Coronary artery (tissue), 2 donors: ENCODE measurements at places on chromosomes 7 and 10.

GRCh38 chr10:103069453-103070331 lies 123.4 kb downstream of the NT5C2 start:
- no peak for DNase-seq

- DNase-seq: no peak
Measured at GRCh38 chr10:131898713-131899112, 2.1 kb upstream of the PPP2R2D start.

DNA sequence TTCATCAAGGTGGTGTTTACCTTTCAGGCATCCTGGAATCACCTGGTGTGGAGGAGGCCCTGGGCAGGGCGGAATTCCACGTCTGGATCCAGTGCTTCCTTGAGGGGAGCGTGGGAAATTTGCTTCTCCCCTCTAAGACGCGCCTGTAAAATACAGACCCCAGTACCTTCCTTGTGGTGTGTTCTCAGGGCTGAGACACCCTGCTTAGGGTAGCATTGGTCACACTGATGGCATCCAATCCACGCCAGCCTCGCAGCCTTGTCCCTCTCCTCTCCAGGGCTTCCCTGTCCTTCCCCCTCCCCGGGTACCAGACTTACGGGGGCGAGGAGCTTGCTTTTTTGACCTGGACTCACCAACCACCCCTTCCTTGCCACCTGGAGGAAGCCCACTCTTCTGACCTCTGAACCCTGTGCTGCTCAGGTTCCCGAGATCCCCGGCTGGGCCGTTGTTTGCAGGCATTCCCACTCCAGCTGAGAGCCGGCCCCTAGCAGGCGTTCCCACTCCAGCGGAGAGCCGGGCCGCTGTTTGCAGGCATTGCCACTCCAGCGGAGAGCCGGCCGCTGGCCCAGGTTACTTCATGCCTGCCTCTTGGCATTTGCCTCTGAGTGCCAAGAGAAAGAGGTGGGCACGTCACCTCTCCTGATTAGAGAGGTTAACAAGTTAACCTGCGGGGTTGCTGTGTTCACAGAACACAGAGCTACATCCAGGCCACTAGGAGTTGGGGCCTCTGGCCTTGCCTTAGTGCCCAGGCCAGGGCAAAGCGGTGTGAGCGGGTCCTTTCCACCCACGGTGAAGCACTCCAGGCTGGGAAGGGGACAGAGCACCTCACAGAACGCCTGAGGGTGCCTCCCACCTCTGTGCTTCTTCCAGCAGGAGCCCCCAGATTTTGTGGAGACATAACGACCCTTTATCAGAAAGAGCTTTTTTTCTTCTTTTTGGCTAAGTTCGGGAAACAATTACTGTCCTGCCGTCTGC lies 254.0 kb upstream of the PPP2R2D start:
- DNase-seq: peak; percentile 67

- DNase-seq: no peak
Measured at GRCh38 chr10:119515511-119516045, 26.9 kb downstream of the RGS10 start.

- no peak for DNase-seq
Measured at GRCh38 chr7:113790025-113790424, 128.8 kb downstream of the PPP1R3A start.

GRCh38 chr7:137981175-137981574 lies 20.7 kb downstream of the CREB3L2 start:
- DNase-seq: no peak

- no peak for DNase-seq
Measured at GRCh38 chr7:128019288-128019687, 11.9 kb downstream of the LRRC4 start.

GRCh38 chr10:391305-391704 lies 256.1 kb downstream of the ZMYND11 start:
- no peak for DNase-seq

GRCh38 chr10:133058331-133059092 lies 29.2 kb upstream of the ADGRA1 start:
- no peak for DNase-seq

GRCh38 chr7:29030781-29031275 lies 72.7 kb upstream of the TRIL start:
- DNase-seq: no peak

DNA sequence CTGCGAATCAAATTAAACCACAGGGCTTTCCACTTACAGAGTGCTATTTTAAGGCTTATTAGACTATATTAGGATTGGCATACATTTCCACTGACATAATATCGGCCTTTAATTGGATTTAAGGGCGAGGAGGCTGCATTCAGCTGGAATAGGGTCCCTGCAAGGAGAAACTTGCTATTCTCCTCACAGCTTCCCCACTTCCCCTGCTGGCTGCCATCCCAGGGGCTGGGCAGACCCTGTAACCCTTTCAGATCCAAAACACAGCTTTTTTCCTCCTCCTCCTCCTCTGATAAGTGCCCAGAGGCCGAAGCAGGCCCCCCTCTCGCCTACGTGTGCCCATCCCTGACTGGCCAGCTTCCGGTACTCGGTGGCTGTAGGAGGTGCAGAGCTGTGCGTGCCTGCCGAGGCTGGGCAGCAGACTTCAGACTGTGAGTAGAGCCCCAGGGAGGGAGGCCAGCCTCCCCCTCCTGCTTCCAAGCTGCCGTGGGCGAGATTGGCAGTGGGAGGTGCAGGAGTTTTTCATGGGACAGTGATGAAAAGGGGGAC lies 224.2 kb downstream of the PLXNA4 start:
- DNase-seq: no peak
